ENCODE measurements at places on chromosomes 12 and 14. TPM values are rescaled to one million over a fixed set of nuclear protein-coding genes. Genes with fewer than 3 reads are reported as not detected.

Gene NAV3
- polyA plus RNA-seq: 6.0 TPM

Gene GPRC5D
- polyA plus RNA-seq: 1.7 TPM

Gene AQP5
- polyA plus RNA-seq: 9.9 TPM

Gene MAP1LC3B2
- 10.5 TPM for polyA plus RNA-seq

Gene MYH6
- 0.05 TPM for polyA plus RNA-seq

Gene CYP46A1
- 6.8 TPM for polyA plus RNA-seq

Gene POTEG
- not detected for polyA plus RNA-seq

Gene SPIC
- polyA plus RNA-seq: not detected

Gene INHBC
- polyA plus RNA-seq: 0.16 TPM

Gene SAMD15
- polyA plus RNA-seq: 5.7 TPM

Gene PIP4K2C
- polyA plus RNA-seq: 19.0 TPM

Gene LTB4R
- polyA plus RNA-seq: 5.3 TPM

Gene DNAJC22
- polyA plus RNA-seq: 6.6 TPM

Gene FAM186B
- 2.5 TPM for polyA plus RNA-seq

Gene KCNK10
- 0.13 TPM for polyA plus RNA-seq

Gene COCH
- 1.6 TPM for polyA plus RNA-seq

Gene NRXN3
- polyA plus RNA-seq: 1.4 TPM

Gene RPS26
- polyA plus RNA-seq: 114 TPM

Gene RNU6-8
- not detected for polyA plus RNA-seq

Gene SOAT2
- 0.16 TPM for polyA plus RNA-seq

Gene PPP1R36
- polyA plus RNA-seq: 0.74 TPM

Gene TNS2
- polyA plus RNA-seq: 101 TPM

Gene KRT71
- polyA plus RNA-seq: 0.14 TPM

Gene PTPRB
- 42.3 TPM for polyA plus RNA-seq

Gene SRRM4
- polyA plus RNA-seq: 0.48 TPM

Gene CPNE6
- not detected for polyA plus RNA-seq

Gene PPP4R4
- polyA plus RNA-seq: 0.43 TPM

Gene PCED1B
- polyA plus RNA-seq: 0.87 TPM

Gene HOXC12
- polyA plus RNA-seq: not detected

Gene TSHR
- polyA plus RNA-seq: 0.39 TPM

Gene NELL2
- 31.5 TPM for polyA plus RNA-seq

Gene MEG3
- 376 TPM for polyA plus RNA-seq

Gene GPRC5A
- 17.9 TPM for polyA plus RNA-seq

Gene CD27
- polyA plus RNA-seq: 2.2 TPM

Gene SERPINA1
- 18.5 TPM for polyA plus RNA-seq

Gene C14orf180
- not detected for polyA plus RNA-seq

Data from left lung (tissue), 14 donors.